ENCODE measurements at places on chromosomes 2 and 18.
A peak's percentile ranks its signal among the peaks of the same experiment; 100 is the strongest.

DNA sequence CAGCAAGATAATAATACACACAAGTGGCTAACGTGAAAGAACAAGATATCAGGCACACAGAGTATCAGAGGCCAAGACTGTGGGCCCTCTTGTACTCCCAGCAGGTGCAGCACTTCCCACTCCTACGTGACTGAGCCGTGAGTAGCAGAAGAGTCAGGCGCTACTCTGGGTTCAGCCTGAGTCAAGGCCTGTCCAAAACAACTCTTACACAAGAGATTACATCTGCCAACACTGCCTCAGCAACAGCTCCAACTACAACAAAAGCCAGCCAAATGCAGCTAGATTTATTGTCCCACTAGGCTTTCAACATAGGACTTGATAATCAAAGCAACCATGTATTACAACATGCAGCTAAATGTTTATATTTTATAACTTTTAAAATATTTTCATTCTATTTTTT, 56.2 kb downstream of the ITSN2 start:
- DNase-seq, result peak; percentile 98

DNA sequence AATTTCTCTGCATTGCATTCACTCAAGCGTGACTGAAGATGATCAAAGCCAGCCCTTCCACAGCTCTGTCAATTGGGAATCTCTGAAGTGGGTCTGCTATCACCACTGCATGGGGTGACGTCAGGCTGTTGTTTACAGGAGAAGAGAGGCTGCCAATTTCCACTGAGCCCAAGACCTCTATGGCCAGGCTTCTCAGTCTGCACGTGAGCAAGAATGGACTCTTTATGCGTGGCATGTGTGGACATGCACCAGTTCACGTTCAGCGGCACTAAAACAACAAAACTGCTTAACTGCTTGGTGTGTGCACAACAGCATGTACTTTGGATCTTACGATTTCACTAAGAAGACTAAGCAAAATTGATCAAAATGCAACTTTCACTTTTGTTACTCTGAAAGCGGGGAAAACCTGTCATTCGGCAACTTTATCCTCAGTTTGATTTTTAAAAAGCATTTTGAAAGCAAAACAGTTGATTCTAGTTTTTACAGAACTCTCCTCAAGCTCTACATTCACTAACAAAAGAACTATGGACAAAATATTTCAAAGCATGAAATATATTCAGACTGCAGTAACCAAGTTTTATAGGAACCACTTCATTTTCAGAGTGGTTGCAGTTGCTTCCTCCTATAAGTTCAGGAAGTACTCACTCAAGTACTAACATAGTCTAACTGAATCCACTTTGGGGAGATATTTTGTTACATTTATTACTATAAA, 77.0 kb upstream of the SERTAD2 start:
- DNase-seq, result peak; percentile 93

GRCh38 chr2:237148624-237149023, 62.9 kb downstream of the COPS8 start:
- no peak for DNase-seq

GRCh38 chr2:120935339-120936313, 200.0 kb downstream of the GLI2 start:
- DNase-seq, result peak; percentile 75

DNA sequence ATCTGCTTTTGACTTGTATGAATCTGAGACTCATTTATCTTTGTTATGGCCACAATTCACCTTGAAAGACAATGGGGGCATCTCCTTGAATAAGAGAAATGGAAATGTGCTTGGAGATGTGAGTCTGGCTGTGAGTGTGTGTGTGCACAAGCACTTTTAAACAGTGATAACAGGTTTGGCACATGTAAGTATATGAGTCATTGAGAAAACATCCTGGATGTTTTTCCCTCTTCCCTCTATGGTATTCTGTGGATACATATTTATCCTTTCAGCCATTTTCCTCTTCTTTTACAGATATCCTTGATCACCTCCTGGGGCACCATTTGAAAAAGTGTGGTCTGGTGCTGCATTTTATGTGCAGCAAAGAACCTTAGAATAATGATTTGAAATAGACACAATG, 317.3 kb upstream of the THUMPD2 start:
- DNase-seq, result peak; percentile 78

DNA sequence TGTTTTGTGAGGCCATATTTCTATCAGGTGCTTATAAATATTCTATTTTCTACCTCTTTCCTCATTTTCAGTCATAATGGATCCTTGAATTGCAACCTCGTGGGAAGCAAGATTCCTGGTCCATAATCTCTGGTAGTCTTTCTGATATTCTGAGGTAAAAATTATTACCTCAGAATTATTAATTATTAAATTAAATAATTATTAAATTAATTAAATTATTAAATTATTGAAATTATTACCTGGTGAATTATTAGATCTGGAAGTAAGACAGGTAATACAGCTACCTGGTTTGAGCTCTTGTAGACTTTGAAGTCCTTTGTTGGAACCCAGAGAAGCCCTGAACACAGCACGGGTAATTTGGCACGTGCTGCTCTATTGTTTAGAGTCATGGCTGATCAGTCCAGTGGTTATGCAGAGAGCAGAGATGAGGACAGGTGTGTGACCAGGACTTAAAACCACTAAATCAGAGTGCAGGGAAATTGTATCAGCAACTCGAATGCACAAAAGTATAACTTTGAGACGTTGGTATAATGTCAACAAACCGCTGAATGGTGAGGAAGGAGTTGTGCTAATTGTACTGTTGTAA, 46.8 kb upstream of the PTPRM start:
- DNase-seq, result no peak

- DNase-seq, result peak; percentile 43
Observed at GRCh38 chr2:176562359-176563078, 293.3 kb downstream of the MTX2 start.

- peak; percentile 55 for DNase-seq
Observed at GRCh38 chr2:212940816-212941215, 210.6 kb downstream of the IKZF2 start.

DNA sequence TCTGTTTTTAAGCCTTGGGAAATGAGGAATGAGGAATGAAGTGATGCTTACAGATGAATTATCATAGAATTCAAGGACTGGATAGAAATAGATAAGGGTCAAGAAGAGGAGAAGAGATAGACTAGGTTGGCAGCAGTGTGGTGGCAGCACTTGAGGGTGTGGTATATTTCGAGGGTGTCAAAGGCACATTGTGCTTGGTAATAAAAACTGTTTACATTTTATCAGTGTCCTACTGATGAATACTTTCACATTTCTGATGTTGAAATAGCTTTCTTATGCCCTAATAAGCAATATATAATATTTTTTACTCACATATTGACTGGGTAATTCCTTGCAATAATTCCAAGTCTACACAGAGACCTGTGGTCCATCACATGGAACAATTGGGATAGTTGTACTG, 3.4 kb downstream of the TFPI start:
- DNase-seq, result no peak

GRCh38 chr2:110167326-110168000, 37.4 kb downstream of the NPHP1 start:
- DNase-seq, result no peak

DNA sequence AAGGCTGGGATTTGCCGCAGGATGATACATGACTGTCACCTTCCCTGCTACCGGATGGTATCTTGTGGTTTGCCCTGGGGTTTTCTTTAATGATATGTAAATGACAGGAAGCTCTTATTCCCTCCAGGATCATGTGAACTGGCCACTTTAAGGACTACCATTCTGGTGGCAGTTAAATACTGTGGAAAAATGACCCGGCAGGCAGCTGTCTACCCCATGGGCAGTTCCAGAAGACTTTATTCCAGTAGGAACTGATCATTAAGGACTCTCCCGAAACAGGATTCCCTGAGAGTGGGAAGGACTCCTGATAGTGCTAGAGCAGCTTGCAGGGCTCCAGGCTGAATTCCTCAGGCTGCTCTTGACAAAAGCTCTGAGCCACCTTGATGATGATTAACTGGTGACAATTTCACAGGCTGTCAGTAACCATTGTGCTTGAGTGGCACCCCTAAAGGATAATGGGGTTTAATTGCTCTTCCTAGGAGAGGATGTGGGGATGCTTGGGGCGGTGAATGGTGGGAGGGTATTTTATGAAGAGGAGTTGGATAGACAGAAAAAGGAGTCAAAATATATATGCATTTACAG, 212.0 kb downstream of the CPS1 start:
- no peak for DNase-seq

- DNase-seq, result no peak
Observed at GRCh38 chr2:23591111-23591510, 206.1 kb downstream of the KLHL29 start.

DNA sequence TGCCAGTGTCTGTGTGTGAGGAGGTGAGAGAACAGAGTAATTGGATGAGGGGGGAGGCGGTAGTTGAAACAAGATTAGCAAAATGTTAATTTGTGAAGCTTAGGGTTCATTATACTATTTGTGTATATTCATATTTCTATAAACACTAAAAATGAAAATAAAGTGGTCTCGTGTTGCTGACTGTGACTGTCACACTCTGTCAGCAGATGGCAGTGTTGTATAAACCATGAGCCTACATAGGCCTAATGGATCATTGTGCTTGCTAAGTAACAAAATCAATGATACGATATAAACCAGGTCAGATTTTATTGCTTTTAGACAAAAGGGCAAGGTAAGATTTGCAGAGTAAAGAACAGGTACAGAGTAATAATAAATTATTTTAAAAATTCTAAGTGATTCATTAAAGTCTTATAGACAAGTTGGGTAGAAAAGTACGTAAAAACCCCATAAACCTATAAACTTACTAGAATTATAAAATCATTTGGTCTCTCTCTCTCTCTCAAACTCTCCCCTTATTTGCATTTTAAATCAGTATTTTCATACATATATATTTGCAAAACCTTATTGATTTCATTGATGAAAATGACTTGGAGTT, 182.7 kb downstream of the RPIA start:
- peak; percentile 75 for DNase-seq

- no peak for DNase-seq
Observed at GRCh38 chr2:59604123-59604522, 949.3 kb downstream of the BCL11A start.

- no peak for DNase-seq
Observed at GRCh38 chr2:82316586-82316985, 2012.0 kb upstream of the LRRTM1 start.

- no peak for DNase-seq
Observed at GRCh38 chr18:21341141-21341540, 99.1 kb downstream of the GREB1L start.

GRCh38 chr2:191569025-191569424, 108.9 kb upstream of the NABP1 start:
- no peak for DNase-seq

GRCh38 chr2:27489118-27489497, 435 bp downstream of the IFT172 start:
- peak; percentile 38 for DNase-seq

GRCh38 chr2:70570041-70570661, 16.5 kb upstream of the TGFA start:
- no peak for DNase-seq

Data from fibroblast of the aortic adventitia (primary cell).